CD8-positive, alpha-beta memory T cell (primary cell): ENCODE measurements at places on chromosomes 5 and 9.

GRCh38 chr5:13248253-13248652, 696.2 kb downstream of the DNAH5 start:
- H3K4me3 ChIP-seq: no peak overlapping the region
- no peak overlapping the region for H3K27ac ChIP-seq

DNA sequence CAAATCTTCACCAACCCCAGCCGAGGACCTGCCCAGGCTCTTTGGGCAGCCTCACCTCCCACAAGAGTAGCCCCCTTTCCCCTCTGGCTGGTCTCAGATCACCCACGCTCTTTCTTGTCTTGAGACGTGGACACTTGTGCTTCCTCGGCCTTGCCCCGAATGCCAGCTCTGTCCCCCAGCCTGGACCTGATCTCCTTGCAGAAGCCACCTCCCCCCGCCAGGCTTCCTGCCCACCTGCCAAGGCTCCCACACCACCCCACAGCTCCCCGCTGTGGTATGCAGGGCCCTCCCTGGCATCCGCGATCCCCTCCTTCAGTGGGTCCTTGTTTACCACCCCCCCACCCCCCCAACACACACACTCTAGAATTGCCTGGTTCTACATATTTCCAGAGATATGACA, 133.7 kb downstream of the ROR2 start:
- H3K4me3 ChIP-seq: no peak overlapping the region
- H3K36me3 ChIP-seq: no peaks in the 10 kb centered on the region
- no peaks in the 10 kb centered on the region for H3K4me1 ChIP-seq

- H3K27ac ChIP-seq: no peak overlapping the region
- no peaks in the 10 kb centered on the region for H3K4me1 ChIP-seq
- no peaks in the 10 kb centered on the region for H3K36me3 ChIP-seq
- no peaks in the 10 kb centered on the region for H3K27me3 ChIP-seq
- H3K4me3 ChIP-seq: no peak overlapping the region
These were observed 153.3 kb downstream of the RGS3 start for GRCh38 chr9:113616621-113617496.

GRCh38 chr9:35918780-35919179, 9.5 kb downstream of the SPAAR start:
- no peak overlapping the region for H3K4me3 ChIP-seq
- no peak for DNase-seq
- no peaks in the 10 kb centered on the region for H3K36me3 ChIP-seq
- H3K27ac ChIP-seq: no peak overlapping the region
- H3K4me1 ChIP-seq: no peaks in the 10 kb centered on the region
